Activated CD8-positive, alpha-beta T cell treated with anti-CD3 and anti-CD28 coated beads, Interleukin-2, amount 10 ng/mL, durations not matched to agents 7 days and 5 days (primary cell): ENCODE measurements at places on chromosomes 5 and 9. TPM values are rescaled to one million over a fixed set of nuclear protein-coding genes. Genes with fewer than 3 reads are reported as not detected.

DNA sequence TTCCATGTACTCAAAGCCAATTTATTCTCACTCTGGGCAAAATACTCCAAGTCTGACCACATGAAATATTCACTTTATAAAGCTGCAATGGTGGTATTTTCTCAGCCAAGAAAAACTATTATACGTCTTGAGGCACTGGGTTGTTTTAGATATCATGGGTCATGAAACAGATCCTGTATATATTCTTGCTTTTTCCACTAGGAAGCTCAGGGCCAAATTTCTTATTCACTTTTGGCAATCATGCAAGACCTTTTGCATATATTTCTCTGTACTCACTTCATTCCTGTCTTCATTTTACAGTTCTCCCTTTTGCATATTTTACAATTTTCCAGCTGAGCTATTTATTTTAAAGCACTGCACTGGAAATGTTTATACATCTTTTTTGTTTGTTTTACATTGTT is 49.8 kb downstream of the GABBR2 start:
- DNase-seq: no peak

DNA sequence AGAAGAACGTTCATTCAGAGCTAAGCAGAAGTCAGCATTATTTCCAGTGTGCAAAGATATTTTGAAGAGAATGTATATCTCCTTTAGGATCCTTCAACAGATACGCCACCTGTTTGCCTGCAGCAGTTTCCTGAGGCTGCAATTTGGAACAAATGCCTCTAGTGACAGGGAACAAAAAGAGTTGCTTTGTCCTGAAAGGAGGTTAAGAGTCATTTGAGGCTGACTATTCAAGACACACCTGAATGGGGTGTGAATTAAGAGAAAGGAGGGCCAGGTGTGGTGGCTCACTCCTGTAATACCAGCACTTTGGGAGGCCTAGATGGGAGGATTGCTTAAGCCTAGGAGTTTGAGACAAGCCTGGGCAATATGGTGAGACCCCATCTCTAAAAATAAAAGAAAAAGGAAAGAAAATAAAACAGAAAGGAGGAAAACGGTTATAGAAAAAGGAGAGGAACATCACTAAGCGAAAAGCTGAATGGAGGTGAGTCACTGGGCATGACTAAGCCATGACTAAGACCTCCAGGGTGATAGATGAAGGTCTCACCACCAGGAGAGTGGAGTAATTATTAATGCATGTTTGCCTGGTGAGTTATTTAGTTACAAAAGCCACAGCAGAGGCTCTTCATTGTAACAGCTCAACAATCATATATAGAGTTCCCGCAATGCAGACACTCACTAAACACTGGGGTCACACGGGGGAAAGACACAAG is 255.2 kb upstream of the TNC start:
- DNase-seq: no peak

DNA sequence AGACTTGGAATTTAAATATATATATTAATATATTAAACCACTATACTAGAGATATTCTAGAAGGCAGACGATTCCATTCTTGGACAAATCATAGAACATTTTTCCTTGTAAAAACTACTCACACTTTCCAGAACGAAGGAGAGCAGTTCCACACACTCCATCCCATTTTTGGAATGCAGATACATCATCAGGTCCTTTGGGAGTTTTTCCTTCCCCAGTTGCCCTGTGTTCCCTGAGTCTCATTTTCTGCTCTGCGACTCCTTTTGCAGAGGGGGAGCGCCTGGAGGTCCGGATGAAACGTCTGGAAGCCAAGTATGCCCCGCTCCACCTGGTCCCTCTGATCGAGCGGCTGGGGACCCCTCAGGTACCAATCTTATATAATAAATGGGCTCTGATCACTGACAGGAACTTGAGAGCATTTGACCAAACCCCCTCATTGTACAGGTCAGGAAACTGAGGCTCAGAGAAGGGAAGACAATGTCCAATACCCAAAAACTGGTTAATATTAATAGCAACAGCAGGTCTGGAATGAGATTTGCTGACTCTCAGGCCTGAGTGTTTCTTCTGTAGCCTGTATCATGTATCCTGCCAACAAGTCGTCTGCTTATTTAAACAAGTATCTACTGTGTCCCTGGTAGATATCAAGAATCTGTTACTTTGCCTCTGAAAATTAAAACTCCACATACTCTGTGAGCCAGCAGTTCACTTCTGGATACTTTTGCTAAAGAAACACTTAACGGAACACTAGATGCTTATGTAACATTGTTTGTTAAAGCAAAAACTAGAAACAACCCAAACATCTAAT is 76.8 kb upstream of the NIPAL4 start:
- DNase-seq: peak; percentile 3

DNA sequence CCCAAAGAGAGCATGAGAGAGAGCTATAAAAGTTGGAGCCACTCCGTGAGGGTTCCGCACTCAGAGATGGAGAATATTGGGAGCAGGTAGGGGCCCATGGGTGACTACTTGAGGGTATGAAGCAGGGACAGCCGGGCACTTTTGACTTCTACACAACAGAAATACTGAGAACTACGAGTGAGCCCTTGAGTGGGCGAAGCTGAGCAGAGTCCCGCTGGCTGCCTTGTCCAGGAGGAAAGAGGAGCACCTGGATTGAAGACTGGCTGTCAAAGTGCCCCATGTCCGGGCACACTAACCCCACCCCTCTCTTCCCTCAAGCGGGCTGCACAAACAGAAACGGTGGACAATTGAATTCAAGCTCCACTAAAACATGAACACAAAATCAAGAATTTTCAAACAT is 33.6 kb downstream of the FYB1 start:
- no peak for DNase-seq

DNA sequence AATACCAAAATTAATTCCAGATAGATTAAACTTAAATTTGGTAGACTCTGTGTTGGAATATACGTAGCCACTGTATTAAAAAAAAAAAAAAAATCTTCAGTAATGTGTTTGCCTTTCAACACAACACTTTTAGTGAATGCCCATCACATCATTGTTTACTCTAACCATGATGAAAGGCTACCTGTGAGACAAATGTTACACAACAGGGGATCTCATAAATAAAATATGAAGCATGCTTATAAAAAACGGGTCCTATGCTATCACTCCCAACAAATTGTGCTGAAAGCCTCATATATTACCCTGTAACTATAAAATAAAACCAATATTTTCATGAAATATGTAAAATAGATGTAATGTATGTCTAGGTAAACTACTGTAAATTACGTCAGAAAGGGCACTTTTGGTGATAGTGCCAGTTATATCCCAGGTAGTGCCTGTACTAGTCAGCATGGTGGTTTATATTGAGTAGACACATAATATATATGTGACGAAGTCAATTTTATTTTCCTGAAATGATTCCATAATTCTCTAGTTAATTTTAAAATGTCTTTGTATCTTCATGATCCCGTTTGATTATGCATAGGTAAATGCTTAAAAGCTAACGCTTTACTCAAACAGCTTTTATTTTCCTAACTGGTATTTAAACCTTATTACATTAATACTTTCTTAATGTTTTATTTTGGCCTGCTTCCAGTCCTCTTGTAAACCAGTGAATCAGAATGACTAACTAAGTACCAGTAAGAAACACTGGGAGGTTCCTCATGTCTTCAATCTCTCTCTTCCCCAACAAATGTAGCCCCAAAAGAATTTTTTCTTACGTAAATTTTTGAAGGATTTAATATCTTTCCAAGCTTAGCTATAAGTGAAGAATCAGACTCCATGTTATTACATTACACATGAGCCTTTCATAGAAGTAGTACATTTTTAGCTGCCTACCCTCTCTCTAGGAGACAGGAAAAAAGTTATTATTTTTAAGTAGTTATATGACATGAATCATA is 420.3 kb downstream of the GABRG2 start:
- no peak for DNase-seq

The PCDHGA4 gene
- not detected for total RNA-seq

DNA sequence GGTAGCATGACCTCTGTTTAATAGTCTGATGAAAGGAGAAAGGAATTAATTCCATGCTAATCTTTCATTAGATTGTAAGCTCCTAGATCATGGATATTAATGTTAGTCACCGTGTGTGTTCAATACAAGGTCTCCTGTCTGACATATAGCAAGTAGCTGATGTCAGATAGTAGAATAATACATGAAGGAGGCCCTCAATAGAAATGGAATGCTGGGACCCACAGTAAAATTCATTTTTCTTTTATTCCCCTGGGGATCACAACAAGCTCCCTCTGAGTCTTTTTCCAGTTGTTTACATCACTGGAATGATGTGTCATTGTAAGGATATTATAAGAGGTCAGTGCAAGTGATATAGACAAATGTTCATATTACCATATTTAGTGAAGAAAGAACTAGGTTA is 240.3 kb upstream of the TRPC7 start:
- no peak for DNase-seq

DNA sequence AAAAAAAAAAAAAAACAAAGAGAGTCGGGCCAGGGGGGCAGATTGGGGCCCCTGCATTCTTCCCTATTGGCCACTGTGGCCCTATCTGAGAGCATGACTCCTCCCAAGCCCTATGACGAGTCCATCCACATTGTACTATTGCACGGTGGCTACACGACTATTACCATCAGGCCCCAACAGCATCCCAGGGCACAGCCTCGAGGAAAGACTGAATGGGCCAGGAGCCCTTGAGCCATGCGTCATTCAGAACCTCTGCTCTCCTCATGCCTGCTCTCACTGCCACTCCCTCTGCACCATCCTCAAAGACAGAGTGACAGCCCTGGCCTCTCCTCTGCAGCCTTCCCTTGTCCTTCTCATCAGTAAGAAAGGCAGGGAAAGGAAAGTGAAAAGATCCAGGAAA is 20.2 kb upstream of the ORM1 start:
- DNase-seq: no peak

The RORB gene
- 0.16 TPM for total RNA-seq

DNA sequence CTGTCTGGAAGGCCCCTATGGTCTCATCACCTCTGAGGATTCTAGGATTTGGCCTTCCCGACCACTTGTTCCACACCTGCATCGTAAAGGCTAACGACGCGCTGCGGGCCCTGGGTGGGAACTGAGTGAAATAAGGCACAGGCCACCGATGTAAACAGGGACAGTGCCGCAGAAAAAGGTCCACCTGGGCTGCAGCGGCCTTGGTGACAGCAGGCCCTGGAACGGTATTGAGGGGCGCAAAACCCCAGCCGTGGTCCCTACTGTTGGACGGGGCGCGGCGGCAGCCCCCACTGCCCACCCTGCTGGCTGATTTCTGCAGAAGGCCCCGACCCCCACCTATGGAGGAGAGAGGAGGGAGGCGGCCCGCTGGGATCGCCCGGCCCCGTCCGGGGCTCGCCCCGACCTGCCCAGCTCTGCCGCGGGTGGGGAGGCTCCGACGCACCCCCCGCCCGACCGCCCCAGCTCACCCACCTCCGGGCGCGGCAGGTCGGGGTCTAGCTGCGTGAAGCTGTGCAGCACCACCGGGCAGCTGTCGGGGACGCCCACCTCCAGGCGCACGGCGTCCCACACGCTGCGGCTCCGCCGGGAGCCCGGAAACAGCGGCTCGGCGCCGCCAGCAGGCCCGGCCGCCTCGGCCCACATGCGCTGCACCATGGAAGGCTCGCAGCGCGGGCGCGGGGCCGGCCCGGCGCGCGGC is 391 bp downstream of the RALGDS start:
- no peak for DNase-seq

- DNase-seq: no peak
These were observed 47.3 kb downstream of the TMEM167A start for GRCh38 chr5:83029912-83030311.

GRCh38 chr5:131994533-131995226 is 16.8 kb downstream of the ACSL6 start:
- no peak for DNase-seq
